AG09319 (cell line): ENCODE measurements at places on chromosomes 5 and 9.

GRCh38 chr9:36407122-36407723, 7.2 kb upstream of the RNF38 start:
- peak; percentile 43 for DNase-seq

- DNase-seq = no peak
Measured at GRCh38 chr5:30100929-30101328, 1092.6 kb upstream of the CDH6 start.

- no peak for DNase-seq
Measured at GRCh38 chr5:32116574-32117313, 57.4 kb downstream of the GOLPH3 start.

- no peak for DNase-seq
Measured at GRCh38 chr5:154702477-154702876, 52.7 kb upstream of the LARP1 start.

DNA sequence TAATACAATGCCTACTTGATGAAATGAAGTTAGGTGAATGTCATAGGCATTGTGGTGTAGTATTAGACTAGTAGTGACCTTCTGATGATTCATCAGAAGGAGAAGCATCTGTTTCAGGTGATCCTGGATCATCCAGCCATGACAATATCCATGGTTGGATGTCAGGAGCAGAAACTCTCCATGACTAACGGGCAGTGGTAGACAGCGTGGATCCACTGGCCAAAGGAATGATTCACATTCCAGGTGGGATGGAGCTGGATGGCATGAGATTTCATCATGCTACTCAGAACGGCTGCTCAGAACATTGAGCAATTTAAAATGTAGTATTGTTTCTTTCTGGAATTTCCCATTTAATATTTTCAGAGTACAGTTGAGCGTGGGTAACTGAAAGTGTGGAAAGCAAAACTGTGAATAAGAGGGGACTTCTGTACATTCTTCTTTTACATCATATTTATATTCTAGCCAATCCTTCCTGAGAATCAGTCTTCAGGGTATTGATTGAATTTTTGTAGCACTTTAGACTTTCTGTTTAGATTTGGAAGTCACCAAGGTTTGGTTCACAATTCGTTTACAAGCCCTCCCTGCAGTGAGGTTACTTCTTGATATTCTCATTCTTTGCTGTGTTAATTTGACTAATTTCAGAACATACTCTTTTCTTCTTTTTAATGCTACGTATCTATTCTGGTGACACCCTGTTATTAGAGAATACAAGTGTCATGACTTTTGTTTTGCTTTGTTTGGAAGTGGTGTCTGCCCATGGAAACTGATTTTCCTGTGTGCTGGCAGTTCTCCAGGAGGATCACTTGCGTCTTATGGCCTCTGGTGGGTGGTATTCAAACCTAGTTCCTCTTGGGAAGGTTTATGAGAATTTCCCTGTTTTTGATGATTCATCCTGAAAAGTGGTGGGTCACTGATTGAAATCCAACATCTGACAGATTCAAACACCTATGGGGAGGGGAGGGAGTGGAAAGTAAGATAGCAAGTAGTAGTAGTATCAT, 12.2 kb upstream of the CLINT1 start:
- DNase-seq = peak; percentile 20
